NCI-H774 (cell line): ENCODE measurements at places on chromosomes 2 and 18.

DNA sequence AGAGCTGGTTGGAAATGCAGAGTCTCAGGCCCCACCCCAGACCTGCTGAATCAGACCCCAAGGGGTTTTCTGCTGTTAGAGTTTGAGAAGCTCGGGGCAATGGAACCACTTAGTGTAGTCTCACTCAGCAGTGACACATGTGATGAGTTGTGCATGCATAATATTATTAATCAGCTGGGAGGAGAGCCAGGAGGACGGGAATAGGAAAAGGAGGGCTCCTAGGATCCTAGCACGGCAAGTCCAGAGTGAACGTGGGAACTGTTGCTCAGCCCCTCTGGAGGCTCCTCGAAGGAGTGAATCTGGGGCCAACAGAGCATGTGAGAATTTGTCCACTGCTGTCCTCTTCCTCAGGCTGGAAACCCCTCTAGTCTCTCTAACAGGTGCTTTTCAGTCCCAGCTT is 87.1 kb downstream of the HS1BP3 start:
- no peak for DNase-seq

GRCh38 chr2:40219141-40219540 is 232.7 kb downstream of the SLC8A1 start:
- DNase-seq: no peak

GRCh38 chr2:46150445-46150955 is 146.7 kb upstream of the EPAS1 start:
- DNase-seq: no peak

- no peak for DNase-seq
These were observed 212.8 kb downstream of the MYCN start for GRCh38 chr2:16152928-16153753.

GRCh38 chr18:27942706-27943105 is 234.2 kb downstream of the CDH2 start:
- no peak for DNase-seq

GRCh38 chr18:57087644-57088376 is 59.1 kb upstream of the BOD1L2 start:
- no peak for DNase-seq

- no peak for DNase-seq
These were observed 39.0 kb downstream of the VAPA start for GRCh38 chr18:9952633-9953416.

DNA sequence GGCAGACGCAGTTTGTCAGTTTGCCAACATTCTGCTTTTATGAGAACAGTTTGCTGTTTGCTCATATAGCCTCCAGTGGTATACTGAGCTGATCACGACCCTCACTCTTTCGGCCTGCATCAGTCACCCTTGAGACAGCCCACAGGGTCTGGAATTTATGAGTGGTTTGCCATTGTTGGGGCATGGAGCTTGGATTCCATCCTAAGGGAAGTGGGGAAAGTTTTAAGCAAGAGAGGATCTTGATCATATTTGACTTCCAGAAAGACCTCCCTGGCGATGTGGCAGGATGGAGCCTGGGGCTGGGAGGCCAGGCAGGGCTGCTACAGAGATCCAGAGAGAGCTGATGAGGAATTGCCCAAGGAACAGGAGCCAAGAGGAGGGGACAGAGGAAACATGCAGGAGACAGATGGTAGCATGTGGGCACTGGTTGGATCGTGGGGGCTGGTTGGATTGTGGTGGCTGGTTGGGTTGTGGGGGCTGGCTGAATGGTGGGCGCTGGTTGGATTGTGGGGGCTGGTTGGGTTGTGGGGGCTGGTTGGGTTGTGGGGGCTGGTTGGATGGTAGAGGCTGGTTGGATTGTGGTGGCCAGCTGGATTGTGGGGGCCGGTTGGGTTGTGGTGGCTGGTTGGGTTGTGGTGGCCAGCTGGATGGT is 27.3 kb upstream of the GPR17 start:
- DNase-seq: no peak

- DNase-seq: no peak
These were observed 58.9 kb upstream of the TEX51 start for GRCh38 chr2:126839796-126840195.

DNA sequence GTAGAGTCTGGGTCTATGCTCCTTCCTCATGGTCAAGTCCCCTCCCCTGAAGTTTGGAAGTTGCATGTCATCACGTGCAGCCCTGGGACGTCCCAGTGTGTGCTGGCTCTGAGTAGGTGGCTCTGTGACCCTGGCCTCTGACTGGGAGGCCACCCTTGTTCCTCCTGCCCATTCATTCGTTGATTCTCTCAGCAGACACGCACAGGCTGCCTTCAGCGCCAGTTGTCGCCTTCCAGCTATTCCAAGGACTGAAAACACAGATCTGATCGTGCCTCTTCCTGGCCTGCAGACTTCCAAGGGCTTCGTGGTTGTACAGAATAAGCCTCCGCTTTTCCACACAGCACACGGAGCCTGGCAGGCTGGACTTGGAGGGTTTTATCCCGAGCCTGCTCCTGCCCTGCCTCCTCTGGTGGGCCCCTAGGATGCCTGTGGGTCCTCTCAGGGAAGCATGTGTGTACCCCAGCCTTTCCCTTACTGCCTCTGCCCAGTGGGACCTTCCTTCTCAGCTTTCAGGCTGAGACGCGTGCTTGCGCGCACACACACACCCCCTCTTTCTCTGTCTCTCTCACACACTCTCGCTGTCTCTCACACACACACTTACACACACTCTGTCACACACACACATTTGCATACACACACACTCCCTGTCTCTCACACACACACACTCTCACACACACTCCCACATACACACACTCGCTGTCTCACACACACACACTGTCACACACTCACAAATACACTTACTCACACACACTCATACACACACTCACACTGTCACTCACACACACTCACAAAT is 17.7 kb downstream of the SH3BP4 start:
- DNase-seq: no peak

- DNase-seq: no peak
These were observed 81.8 kb downstream of the FAM168B start for GRCh38 chr2:131011486-131011885.

DNA sequence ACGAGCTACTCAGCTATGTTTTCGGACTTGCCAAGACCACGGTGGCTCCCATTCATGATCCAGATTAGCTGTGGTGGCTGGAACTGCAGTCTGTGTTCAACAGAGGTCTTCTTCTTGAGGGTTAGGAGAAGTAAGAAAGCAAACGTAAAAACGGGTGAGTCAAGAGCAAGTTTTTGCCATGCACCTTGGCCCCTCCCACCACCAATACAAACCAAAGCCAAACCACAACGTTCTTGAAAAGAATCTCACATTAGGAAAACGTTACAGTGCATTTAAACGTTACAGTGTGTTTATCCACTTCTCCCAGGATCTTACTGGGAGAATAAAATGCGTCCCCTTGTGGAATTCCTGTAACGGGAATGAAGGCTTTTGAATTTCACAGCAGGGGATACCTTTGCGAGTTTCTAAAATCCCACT is 725 bp downstream of the FBXO48 start:
- no peak for DNase-seq

GRCh38 chr18:56756966-56757365 is 105.8 kb downstream of the WDR7 start:
- DNase-seq: no peak

- DNase-seq: no peak
These were observed 127.3 kb upstream of the SPATS2L start for GRCh38 chr2:200179151-200179550.

DNA sequence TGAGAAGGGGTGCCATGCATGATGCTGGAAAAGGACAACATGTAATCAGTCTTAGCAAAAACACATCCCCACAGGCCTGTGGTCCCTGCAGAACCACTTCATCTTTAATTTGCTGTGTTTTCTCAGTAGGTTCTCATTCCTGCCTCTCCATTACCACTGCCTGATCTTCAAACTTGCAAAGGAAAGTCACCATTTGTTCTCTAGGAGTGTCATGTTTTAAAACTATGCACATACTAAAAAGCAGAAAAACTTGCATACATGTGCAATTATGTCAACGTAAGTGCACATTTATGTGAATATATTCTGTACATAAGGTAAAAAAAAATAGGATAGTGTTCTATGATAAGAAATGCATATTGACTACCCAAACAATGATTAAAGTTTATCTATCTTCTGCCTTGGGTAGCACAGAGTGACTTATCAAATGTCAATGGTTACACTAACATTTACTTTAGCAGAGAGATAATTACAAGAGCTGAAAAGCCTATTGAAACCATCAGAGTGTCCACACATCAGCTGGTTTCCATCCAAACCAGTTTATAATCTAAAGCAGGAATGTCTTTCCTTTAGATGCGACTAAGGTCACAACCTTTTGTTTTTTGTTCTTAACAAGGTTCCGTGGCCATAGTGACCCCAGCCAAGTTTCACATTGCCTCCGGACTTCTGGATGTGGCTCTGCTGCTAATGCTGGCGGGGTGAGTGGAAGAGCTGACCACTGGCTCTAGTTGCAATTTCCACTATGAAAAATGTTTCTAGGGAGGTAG is 58.7 kb upstream of the RMDN2 start:
- no peak for DNase-seq

- DNase-seq: no peak
These were observed 161.1 kb downstream of the FAM210A start for GRCh38 chr18:13565228-13565627.

GRCh38 chr2:149585166-149585885 is 2.2 kb downstream of the MMADHC start:
- no peak for DNase-seq

DNA sequence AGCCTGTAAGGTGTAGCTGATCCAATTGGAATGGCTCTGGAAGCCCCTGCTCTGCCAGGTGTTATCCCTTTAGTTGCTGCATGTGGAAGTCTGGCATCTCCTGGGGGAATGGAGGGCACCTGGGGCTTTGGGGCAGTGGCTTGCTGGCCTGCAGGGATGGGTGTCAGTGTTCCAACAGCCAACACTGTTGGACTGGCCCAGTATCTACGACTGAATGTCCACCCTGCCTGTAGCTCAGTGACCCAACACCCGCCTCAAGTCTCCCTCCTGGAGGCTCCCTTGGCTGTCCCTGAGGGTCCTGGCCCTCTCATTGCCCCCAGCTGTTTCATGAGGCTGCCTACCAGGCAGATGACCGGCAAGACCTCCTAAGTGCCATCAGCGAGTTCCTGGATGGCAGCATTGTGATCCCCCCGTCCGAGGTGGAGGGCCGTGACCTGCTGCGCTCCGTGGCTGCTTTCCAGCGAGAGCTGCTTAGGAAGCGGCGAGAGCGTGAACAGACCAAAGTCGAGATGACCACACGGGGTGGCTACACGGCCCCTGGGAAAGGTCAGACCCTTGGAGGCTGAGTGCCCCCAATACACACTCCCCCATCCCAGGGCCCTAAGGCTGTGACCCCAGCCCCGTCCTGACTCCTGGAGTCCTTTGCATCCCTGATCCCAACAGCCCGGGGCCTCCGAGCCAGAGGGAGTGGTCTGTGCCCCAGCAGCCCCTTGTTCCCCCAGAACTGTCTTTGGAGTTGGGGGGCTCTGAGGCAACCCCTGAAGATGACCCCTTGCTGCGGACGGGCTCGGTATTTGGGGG is 7.7 kb downstream of the SLC4A3 start:
- DNase-seq: no peak

DNA sequence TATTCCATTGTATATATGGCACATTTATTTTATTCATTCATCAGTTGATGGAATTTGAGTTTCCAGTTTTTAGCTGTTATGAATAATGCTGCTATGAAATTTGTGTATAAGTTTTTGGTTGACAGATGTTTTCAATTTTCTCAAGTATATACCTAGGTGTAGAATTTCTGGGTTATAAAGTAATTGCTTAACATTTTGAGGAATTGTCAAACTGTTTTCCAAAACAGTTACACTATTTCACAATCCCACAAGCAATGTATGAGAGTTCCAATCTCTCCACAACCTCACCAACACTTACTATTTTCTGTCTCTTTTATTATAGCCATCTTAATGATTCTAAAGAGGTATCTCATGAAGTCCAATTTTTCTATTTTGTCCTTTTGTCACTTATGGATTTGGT is 12.5 kb upstream of the WDSUB1 start:
- no peak for DNase-seq

DNA sequence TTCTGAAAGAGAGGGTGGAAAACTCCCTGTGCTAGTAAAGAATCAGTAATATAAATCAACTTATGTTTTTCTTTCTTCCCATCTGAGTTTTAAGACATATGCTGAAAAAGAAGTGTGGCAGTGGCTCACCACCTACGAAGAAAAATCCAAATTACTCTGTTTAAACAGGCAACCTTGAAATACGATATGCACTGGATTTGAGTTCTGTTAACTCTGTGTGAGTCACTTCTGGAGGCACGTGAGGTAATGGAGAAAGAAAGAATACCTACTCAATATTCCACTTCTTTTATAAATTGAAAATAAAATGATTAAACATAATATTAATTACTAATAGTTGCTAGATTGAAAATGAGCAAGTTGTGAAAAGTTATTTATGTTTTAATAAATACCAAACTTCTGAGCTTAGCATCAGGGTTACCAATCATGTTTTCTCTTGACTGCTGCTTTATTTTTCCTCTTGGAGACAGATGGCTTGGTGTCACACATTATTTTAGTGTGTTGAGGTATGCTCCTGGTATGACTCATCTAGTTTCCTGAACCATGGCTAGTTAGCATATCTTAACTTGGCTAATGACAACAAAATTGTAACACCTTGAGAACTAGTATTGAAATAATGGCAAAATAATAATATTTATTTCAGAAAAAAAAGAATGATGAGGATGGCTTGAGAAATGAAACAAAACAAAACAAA is 1705.5 kb upstream of the PIK3C3 start:
- no peak for DNase-seq
